ENCODE measurements at places on chromosomes 6 and 20.

GRCh38 chr6:158414851-158415262 lies 102.6 kb downstream of the TULP4 start:
- DNase-seq: no peak

DNA sequence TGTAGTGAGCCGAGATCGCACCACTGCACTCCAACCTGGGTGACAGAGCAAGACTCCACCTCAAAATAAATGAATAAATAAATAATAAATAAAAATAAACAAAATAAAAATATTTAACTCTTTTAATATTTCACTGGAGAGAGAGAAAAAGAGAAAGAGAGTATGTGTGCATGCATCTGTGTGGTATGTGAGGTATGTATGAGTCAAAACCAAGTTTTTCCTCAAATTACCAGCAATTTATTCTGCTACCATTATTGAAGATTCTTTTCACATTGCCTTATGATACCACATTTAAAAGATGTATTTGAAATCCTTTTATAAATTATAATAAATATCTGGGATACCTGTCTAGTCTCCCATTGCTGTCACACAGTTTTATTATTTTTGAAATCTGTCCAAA lies 122.1 kb downstream of the CD164 start:
- no peak for DNase-seq

DNA sequence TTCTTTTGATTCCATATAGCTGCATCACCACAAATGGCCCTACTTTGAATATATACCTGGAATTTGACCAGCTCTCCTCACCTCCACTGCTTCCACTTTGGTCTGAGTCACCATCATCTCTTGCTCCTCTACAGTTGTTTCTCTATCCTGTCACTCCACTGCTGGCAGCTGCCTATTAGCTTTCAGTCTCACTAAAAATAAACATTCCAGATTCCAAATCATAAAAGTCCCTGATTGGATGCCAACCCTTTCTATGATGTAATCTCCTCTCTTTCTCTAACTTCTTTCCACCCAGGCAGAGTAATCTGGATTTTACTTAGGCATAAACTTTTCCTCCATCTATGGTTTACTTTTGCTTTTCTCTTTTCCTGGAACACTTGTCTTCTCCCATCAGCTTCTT lies 49.1 kb downstream of the RFPL4B start:
- DNase-seq: no peak

DNA sequence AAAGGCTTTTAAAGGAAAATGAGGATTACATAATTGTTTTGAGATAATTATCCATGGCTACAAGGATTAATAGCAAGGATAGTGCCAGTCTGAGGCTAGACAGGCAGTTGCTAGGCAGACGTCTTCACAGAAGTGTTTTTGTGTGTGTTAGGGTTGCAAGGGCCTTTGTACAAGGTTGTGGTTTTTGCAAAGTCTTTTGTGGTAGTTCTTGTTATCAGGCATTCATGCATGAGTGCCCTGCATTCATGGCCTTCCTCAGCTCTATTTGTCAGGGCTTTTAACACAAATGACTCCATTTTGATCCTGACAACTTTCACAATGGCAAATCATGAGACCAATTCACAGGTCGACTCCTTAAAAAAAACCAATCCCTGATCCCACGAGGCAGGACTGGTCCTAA lies 68.1 kb upstream of the TXNDC5 start:
- no peak for DNase-seq

DNA sequence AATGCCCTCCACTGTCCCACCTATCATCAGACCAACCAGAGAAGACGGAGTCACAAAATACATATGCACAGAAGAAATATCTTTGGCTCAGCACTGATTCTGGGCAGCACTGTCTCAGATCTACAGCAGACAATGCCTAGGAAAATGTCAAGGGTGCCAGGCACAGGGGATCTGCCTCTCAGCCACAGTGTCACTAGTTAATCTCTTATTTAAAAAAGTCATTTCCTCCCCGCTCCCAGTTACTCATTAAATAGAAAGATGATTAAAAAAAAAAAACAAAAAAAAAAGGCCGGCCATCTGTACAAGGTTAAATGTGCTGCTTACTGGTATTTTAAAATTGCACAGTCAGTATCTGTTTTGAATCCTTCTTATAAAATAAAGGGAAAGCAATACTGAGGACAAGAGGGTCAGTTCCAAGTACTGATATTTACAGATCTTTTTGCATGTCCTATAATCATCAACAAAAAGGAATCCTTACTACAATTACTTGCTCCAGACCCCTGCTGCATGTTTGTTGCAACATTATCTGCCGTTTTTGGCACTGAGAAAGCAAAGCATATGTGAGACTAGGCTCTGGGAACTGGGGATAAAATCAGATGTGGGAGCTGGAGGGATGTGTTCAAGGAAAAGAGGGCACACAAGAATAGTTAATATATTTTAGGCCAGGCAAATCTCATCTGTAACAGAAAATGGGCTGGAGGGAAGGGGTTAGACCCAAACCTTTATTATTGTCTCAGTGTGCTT lies 299.3 kb downstream of the KIF16B start:
- no peak for DNase-seq

Measured in CD4-positive, alpha-beta T cell treated with Interleukin-6 at 100 ng/mL for 8 hours (primary cell).